Hematopoietic multipotent progenitor cell treated with erythropoietin and hydrocortisone succinate and interleukin-3 and kit ligand, for 4 days (in vitro differentiated cells): ENCODE measurements at places on chromosomes 4 and X.

DNA sequence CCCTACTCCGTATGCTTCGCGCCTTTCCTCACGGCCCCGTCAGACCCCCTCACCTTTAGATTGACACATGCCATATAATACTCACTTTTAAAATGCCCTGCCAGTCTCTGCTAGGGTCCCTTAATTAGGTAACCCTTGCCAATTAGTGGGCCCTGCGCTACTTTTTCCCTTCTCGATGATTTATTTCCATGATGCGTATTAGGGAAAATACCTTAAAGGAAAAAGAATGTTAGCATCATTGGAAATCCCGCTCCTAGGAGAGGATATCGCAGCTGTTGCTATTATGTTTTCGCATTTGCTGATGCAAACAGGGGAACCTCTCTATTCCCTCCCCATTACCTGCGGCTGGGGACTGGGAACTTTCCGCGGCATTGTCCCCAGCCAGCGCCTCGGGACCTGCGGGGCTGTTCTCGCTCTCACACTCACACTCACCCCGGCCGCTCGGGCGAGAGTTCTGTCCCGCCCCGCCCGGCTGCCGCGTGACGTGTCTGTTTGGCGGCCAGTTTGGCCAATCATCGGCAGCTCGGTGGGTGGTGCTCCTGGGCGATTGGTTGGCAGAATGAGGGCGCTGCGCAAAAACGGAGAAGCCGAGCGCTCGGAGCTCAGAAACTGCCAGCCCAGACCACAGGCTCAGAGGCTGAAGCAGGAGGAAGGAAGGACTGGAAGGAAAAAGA lies at the start of gene PCDH10:
Gene PCDH10 (plus strand): TSS at position 605 of the 674 bp plus-strand sequence. CDS start 847 bp downstream, outside the sequence.
- peak; percentile 73 for DNase-seq

- DNase-seq: no peak
These were observed 154.7 kb downstream of the TSPAN5 start for GRCh38 chr4:98503676-98504075.

- DNase-seq: peak; percentile 74
These were observed 89.3 kb upstream of the MAML3 start for GRCh38 chr4:140243278-140243753.

GRCh38 chrX:24285082-24285481 lies 28.8 kb downstream of the SUPT20HL2 start:
- DNase-seq: peak; percentile 36

- DNase-seq: no peak
These were observed 97.1 kb downstream of the AFF1 start for GRCh38 chr4:87031920-87032319.
